ENCODE measurements at places on chromosomes 11 and 22.
A peak's percentile ranks its signal among the peaks of the same experiment; 100 is the strongest.

DNA sequence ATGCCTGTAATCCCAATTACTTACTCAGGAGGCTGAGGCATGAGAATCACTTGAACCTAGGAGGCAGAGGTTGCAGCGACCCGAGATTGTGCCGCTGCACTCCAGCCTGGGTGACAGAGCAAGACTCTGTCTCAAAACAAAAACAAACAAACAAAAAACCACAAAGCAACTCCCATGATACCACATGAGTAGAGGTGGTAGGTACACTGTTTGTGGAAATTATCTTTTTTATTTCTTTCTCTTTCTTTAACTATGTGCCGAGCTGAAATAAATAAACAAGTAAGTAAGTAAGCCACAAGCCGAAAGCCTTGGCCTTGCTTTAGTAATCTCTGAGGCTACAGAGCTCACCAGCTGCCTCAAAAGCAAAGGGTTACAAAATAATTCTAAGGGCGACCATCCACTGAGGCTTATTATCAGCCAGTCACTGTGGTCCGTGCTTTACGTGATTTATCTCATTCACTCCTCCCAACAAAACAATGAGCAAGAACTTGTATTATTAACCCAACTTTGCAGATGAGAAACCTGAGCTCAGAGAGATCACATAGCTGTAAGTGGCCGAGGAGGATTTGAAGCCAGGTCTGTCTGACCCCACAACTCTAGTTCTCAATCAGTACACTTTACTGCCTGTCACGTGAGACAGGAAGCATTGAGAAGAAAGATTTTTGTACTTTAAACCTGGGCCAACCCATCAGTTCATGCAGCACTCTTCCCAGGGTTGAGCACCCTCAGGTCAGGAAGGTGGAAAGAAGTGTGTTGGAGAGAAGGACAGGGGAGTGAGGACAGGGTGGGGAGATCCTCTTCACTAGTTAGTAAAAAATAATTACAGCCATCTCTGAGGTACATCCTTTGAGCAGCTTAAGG lies 69.8 kb upstream of the MTMR2 start:
- no peak for DNase-seq

GRCh38 chr22:40578171-40578570 lies 58.3 kb downstream of the MRTFA start:
- DNase-seq, result no peak

DNA sequence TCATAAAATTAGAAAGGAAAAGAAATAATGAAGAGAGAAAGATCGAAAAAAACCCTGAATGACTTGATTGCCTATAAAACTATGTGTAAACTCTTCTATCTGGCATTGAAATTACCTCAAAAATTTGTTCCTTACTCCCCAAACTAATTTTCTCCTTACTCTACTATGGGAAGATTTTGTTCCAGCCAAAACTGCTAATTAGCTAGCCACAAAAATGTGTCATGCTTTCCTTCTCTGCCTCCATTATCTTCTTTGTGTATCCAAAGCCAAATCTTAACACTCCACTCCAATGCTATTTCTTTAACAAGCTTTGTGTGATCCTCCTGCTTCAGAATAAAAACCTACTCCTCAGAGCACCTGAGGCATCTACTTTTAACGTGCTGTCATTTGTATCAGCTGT lies 831.2 kb downstream of the METTL15 start:
- DNase-seq, result no peak

- no peak for DNase-seq
Measured at GRCh38 chr11:28529046-28529445, 420.9 kb downstream of the METTL15 start.

DNA sequence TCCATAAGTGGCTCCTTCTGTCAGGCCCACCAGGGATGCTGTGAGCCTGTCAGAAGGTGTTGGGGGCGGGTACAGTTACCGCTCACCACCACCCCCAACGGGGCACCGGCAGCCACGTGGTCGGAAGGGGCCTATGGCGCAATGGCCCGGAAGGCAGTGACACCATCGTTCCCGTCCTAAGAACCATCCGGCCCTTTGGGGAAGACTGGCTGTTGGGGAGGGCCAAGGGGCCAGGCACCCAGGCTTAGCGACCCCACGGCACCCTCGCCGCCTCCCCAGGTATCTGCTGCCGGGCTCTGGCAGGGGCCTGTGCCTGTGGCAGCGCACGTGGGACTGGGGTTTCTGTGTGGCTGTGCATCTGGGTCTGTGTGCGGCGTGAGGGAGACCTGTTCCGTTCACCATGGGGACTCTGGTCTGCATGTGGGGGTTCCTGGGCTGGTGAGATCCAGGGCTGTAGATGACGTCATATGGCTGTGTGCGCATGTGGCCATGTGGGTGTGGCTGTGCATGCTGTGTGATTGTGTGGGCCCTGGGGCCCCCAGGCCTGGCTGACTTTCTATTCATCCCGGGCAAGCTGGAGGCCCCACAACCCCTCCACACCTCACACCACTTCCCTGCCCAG lies 717 bp downstream of the OSM start:
- no peak for DNase-seq

DNA sequence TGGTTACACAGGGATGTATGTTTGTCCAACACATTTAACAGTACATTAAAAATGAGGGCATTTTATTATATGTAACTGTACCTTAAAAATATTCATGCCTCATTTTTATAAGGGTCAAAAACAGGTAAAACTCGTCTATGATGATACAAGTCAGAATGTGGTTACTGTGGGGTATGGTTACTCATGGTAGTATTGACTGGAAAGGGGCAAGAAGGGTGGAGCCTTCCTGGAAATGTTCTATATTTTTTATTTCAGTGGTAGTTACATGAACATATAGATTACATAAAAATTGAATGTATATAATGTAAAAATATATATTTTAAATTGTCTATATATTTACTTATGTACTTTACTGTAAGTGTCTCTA lies 99.8 kb downstream of the STIM1 start:
- no peak for DNase-seq

DNA sequence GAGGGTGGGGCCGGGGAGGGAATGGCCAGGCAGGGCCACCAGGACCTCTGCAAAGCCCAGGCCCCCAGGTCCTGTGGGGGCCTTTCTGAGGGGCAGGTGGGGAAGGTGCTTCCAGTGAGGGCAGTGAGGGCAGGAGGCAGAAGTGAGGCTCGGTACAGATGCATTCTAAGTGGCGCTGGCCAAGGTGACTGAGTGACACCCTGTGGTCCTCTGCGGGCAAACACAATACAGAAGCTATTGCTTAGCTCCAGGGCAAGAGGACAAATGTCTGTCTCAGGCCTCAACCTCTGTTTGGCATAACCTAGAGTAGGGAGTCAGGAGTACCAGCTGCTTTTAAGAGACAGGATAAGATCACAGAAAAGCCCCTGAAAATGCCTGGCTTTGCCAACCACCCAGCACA lies 31.3 kb downstream of the B3GAT1 start:
- DNase-seq, result no peak

DNA sequence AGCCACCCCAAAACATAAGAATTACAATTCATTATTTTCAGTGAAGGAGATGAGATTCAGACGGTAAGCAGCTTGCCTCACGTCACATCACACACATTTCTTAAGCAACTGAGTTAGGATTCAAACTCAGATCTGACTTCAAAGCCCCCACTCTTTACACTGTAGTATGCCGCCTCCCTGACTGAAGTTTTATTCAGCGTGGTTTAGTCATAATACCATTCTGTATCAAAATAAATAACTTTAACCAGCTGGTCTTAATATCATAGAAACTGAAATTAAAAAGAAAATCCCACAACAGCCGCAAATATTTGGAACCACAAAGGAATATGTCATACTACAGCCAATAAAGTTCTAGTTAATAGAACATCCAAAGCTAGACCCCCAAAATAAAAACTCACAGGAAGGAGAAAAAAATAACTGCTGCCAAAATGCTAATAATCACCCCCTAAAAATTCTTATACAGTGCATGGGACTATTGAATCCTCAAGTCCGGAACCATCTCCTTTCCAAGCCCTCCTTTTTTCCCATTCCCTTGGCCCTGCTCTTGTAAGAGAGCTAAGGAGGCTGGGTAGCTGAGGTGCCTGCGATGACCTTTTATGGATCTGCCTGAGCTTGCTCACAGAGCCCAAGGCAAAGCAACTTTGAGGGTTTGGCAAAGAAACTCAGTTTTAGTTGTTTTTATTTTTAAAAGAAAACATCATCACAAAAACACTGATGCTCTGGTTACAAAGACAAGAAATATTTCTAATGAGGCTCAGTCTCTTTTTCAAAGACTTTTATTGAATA lies 334.5 kb downstream of the TTC28 start:
- no peak for DNase-seq

GRCh38 chr11:86660088-86660487 lies 12.3 kb downstream of the ME3 start:
- no peak for DNase-seq

DNA sequence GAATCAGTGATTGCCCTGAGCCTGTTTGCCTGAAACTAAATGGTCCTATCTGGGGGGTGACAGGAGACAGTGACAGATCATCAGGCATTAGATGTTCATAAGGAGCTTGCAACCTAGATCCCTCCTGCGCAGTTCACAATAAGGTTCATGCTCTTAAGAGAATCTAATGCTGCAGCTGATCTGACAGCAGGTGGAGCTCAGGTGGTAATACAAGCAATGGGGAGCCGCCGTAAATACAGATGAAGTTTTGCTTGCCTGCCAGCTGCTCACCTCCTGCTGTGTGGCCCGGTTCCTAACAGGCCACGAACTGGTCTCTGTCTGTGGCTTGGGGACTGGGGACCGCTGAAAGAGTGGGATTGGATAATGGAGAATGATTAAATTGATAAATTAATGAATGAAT lies 14.0 kb downstream of the NOX4 start:
- DNase-seq, result no peak

- DNase-seq, result no peak
Measured at GRCh38 chr11:120817158-120817557, 206.7 kb upstream of the TBCEL start.

DNA sequence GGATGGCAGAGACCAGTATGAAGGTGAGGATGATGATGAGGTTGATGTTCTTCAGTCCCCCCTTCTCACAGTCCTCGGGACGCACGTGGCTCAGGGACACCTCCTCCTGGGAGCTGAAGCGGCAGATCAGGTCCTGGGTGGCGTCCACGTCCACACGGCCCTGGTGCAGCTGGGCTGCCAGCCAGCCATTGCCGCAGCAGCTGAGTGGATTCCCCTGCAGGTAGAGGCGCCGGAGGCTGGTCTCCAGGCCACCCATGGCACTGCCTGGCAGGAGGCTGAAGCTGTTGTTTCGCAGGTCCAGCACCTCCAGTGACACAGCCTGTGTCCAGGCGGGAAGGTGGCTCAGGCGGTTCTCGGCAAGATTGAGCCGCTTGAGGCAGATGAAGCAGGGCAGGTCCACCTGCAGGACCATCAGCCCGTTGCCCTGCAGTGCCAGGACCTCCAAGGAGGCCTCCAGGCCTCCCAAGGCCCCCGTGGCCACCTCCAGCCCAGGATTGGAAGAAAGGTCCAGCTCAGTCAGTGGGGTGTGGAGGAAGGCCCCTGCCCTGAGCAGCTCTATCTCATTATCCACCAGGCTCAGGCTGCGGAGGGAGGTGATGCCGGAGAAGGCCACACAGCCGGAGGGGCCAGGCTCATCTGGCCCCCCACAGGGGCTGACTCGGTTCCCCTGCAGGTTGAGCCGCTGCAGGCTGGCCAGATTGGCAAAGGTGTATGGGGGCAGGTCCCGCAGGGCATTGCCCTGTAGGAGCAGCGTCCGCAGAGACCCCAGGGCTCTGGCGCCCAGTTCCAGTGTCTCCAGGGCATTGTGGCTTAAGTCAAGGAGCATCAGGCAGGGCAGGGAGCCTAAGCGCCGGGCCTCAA lies 10.6 kb downstream of the LRRC32 start:
- no peak for DNase-seq

GRCh38 chr11:18727479-18728236 lies 1.7 kb upstream of the IGSF22 start:
- no peak for DNase-seq

DNA sequence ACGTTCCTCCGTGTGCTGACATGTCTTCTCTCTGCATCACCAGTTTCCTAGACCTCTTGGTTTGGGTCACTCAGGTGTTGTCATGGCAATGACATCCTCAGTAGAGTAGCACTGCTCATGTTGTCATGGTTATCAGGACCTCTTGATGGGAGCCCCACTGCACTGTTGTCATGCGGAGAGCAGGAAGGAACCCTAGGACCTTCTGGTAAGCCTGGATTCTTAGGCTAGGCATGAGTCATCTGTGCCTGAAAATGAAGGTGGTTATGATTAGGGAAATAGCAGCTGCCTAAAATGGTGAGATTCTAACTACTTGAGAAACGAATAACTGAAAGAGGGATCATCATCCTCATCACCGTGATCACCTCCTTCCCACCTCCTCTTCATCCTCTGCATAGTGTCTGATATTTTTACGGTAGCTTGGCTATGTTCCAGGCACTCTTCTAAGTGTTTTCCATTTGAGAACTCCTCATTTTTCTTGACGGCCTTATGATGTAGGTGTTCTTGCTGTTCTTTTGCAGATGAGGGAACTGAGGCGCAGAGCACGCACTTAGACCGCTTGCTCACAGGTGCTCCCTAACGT lies 858.4 kb downstream of the NTM start:
- DNase-seq, result no peak

- DNase-seq, result peak; percentile 83
Measured at GRCh38 chr11:34274712-34275398, 83.0 kb downstream of the ABTB2 start.

DNA sequence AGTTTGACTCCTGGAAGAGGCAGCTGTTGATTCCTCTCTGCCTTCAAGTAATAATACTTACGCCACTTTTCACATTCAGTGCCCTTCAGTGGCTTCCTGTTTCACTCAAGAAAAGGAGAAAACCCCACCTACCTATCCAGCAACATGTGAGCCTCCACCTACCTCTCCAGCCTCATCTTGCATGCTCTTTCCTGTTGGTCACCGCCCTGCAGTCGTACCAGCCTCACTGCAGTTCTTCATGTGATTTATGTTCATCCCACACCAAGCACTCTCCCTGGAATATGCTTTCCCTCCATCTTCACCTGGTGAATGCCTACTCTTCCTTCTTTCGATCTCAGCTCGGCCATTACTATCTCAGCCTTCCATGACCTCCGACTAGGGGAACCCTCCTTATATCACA lies 21.8 kb upstream of the YWHAH start:
- no peak for DNase-seq

GRCh38 chr11:1650918-1651262 lies 21.3 kb downstream of the KRTAP5-5 start:
- DNase-seq, result no peak

- DNase-seq, result no peak
Measured at GRCh38 chr11:121928597-121929580, 187.1 kb downstream of the BLID start.

DNA sequence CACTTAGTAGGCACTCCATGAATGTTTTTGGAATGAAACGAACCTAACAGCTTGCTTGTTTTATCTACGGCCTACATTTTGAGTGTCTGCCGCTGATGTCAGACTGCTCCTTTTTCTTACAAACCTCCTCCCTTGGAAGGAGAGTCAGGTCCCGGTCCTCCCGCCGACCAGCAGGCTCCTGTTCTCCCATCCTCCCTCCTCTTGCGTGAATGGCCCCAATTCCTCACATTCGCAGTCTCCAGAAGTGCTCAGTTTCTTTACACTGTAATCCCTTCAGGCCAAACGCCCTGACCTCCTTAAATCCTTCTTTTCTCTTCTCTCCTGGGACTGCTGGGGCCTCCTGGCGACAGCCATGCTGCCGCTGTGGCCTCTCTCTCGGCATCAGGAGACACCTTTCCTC lies 82.6 kb upstream of the CSNK2A3 start:
- DNase-seq, result no peak

- DNase-seq, result peak; percentile 26
Measured at GRCh38 chr22:36156515-36157419, 3.8 kb downstream of the APOL3 start.
